NCI-H1092 treated with DMSO at 0.1 percent for 48 hours (cell line): ENCODE measurements at places on chromosomes 16 and 17.
A peak's percentile ranks its signal among the peaks of the same experiment; 100 is the strongest.

GRCh38 chr16:23395732-23396131 is 57.3 kb downstream of the COG7 start:
- no peak for DNase-seq

- no peak for DNase-seq
Measured at GRCh38 chr17:21172846-21173245, 41.1 kb downstream of the TMEM11 start.

- DNase-seq = no peak
Measured at GRCh38 chr17:82729479-82730260, 5.7 kb upstream of the FN3K start.

DNA sequence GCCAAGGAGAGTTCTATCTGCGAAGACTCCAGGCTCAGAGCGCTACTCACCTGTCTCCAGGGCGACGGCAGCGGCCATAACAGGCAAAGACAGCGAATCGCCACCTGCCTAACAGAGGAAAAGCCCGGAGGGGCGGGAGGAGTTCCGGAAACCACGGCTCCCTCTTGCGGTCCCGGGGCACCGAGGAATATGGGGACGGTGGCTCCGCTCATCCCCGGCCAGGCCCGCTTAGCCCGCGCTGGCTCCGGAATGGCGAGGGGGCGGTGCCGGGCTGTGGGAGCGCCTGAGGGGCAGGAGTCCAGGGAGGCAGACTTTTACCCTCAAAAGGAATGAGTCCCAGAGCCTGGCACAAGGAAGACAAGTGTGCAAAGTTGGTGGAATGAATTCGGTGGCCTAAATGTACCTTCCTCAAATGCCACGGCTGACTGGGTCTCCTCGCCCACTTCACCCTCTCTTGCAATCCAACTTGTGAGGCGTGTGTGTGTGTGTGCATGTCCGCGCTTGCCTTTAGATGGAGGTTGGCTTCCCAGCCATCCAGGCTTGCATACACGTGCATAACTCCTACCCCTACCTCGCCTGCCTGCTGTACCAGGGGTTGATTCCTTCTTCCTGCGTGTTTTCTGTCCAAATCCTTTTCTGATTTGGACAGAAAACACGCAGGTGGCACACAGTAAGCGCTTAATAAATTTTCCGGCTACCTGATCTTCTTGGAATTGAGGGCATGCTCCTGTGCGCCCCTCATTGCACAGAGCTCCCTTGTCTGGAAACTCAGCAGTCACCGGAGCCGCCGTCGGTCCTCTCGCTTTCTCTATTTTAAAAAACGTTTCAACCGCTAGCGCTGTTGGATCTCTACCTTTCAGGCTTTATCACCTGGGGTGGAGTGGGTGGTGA is 3.5 kb downstream of the C17orf100 start:
- peak; percentile 9 for DNase-seq

DNA sequence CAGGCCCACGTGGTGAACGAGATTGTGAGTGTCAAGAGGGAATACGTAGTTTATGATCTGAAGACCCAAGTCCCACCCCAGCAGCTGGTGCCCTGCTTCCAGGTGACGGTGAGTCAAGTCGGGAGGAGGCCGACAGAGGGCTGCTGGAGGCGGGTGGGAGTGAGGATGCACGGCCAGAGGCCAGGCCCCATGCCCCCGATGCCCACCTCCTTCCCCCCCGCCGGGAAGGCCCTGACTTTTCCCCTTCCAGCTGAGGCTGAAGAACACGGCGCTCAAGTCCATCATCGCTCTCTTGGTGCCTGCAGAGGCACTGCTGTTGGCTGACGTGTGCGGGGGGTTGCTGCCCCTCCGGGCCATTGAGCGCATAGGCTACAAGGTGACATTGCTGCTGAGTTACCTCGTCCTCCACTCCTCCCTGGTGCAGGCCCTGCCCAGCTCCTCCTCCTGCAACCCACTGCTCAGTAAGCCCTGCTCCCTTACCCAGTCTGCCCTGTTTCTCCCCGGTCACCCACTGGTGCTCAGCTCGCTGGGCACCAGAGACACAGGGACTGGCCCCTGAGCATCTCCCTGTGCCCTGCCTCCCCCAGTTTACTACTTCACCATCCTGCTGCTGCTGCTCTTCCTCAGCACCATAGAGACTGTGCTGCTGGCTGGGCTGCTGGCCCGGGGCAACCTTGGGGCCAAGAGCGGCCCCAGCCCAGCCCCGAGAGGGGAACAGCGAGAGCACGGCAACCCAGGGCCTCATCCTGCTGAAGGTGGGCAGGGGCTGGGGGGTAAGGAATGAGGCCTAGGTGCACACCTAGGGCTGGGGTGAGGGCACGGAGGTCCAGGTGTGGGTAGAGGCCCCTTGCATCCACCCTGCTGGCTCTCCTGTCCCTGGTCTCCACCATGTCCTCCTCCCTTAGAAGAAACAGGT is 2.6 kb downstream of the ZACN start:
- no peak for DNase-seq
